ENCODE measurements at places on chromosomes 7 and 10.

- DNase-seq = no peak
These were observed 250.3 kb upstream of the CXCL12 start for GRCh38 chr10:44635176-44635575.

DNA sequence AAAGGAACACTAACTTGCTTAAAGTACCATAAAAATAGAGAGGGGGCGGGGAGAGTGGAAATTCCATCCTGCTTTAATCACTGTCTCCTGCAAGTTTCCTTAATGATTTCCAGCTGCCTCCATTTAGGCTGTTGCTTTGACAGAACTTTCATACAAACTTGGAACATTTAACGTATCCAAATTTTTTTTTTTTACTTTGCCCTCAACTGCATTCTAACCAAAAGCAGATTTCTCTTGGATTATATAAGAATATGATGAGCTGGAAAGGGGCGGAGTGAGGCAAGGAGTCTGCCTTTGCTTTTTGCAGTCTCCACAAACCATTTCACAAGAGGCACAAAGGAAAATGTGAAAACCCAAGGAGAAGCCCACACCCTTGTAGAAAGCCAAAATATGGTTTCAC is 46.6 kb upstream of the COL1A2 start:
- DNase-seq = no peak

GRCh38 chr7:147332988-147333387 is 1216.4 kb downstream of the CNTNAP2 start:
- DNase-seq = no peak

DNA sequence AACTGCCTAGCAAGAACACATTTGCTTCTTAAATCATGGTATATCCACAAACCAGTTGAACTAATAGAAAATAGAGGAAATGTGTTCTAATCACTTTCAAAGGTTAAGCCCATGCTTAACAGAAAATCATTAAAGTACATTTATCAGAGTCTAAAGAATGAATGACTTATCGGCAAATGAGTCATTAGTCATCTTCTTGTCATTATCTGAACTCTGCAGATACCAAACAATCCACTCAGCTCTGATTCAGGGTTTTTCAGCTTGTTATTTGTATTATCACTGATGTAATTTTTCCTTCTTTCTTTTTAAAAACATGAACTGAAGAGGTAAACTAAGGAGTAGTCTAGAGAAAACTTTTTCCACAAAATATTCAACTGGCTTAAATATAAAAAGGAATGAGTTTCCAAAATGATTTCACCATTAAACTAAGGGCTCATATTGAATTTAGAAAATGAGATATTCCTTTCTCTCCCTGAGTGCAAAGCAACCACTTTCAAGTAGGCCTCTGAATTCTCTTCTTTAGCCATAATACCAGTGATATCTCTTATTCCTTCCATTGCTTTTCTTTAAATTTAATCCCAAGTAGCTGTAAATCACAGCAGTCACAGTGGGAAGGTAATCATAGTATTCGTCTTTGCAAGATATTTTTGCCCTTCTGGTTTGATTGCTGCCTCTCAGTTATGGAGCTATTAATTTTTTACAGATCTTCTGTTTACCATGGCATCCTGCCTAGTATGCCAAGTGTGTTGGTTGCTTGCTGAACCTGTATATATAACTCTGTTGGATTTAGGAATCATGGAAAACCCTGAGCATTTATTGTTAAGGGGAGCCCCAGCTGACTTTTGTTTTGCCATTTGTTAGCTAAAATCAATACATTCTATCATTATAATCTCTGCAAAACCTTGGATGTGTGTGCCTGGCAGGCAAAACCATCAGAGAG is 125.1 kb downstream of the THSD7A start:
- no peak for DNase-seq

DNA sequence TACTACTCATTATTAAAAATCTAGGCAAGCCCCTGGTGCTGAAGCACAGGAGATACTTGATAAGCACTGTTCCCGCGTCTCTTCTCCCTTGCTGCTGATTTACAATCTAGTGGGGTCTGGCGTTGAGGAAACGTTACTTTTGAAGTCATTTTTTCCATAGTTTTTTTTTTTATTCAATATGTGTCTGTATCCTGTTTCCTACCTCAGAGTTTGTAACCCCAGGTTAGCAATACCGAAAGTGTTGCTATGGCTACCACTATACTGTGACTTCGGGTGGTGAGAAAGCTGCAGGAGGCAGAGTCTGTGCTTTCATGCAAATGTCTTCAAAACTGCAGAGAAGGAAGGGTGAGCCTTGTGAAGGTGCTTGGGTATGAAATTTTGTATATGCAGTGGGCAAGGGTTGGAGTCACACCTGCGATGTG is 458.8 kb upstream of the GHITM start:
- peak; percentile 72 for DNase-seq

DNA sequence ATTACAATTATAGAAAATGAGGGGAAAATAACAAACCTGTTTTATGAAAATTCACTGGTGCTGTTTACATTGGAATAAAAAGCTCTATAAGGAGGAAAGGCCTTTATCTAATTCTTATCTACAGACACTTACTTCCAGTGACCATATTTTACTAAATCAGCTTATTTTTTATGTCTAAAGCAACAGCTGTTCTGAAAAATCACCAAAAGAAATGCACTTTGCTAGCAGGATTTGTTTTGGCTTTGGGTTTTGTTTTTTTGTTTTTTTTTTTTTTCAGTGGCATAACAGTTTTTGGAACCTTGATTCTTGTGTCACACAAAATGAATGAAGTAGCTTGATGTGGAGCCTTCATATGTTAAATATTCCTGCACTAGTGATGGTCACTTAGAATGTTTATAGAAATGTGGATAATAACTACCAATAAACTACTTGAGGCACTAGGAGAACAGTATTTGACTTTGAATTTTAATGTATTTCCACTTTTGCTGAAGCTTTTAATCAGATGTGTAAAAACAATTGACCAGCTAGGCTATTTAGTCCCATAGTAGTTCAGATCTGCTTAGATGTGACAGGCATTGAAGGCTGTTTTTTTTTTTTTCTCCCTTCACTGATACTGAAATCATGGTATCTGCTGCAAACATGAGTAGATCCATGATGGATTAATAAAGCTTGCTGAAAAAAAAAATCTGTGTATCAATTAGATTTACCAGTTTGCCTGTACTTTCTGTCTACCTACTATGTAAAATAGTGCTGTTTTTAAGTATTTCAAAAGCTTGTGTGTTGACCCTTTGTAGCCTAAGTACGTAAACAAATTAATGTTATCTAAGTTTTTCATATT is 2.8 kb downstream of the ARL4A start:
- DNase-seq = no peak

GRCh38 chr7:424961-425793 is 94.5 kb downstream of the PDGFA start:
- no peak for DNase-seq

- peak; percentile 82 for DNase-seq
These were observed 2.4 kb downstream of the SFMBT2 start for GRCh38 chr10:7408291-7409044.

- no peak for DNase-seq
These were observed 534.8 kb downstream of the AUTS2 start for GRCh38 chr7:70132852-70133690.

Measured in GM13976 (cell line).